Sigmoid colon (tissue), 7 donors: ENCODE measurements at places on chromosomes 3 and 15. TPM values are rescaled to one million over a fixed set of nuclear protein-coding genes. Genes with fewer than 3 reads are reported as not detected.

- no peak for DNase-seq
Observed at GRCh38 chr3:31476209-31476608, 56.5 kb upstream of the STT3B start.

ILDR1 gene
- polyA plus RNA-seq, result 4.8 TPM

DNA sequence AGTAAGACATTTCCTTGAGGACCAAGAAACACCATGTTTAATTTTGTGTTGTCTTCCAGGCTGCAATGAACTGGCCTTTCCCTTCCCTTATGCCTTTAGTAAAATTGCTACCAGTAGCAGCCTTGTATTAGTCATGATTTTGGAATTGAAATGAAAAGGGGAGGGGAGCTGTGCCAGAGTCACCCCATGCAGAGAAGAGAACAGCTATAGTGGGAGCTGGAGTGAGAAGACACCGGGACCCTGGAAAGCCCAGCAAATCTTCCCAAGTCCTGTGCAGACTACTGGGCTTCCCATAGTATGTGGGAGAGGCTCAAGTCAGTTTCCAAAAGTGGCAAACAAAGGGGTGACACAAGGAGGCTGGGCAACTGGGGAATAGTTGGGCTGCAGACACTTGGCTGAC is 178.5 kb downstream of the NR1D2 start:
- no peak for DNase-seq

GRCh38 chr3:39910826-39911464 is 101.5 kb downstream of the MYRIP start:
- DNase-seq, result no peak

CTNNB1 gene
- 189 TPM for polyA plus RNA-seq

DNA sequence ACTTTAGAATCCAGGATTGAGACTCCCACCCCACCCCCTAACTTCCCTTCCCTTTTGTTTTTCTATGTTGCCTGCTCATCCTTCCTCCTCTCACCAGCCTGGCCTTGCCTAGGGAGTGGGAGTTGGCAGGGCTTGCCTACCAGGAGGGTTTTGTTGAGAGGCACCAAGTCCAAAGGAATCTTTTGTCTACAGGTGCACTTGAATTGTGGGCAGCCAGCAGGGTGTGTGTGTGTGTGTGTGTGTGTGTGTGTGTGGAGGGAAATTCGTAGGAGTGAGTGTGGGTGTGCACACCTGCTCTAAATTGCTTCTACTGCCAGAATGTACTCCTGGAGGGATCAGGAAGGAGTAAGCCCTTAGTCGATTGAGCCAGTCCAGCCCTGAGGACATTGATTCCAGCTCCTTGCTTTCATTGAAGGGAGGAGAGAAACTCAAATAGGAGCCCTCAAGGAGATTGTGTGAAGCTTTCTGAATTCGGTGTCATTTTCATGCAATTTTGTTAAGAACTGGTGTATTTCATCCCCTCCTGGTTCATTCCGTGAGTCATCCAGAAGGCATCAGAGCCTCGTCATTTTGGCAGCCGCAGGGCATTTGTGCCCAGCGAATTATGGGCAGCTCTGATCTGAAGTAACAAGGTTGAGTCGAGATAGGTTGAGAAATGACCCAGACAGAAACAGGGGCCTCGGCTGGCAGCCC is 112.1 kb downstream of the SLCO3A1 start:
- DNase-seq, result no peak

SLC2A2 gene
- not detected for polyA plus RNA-seq

- DNase-seq, result no peak
Observed at GRCh38 chr3:117439812-117440211, 730.2 kb downstream of the TUSC7 start.

GRCh38 chr3:134426660-134427181 is 52.5 kb upstream of the AMOTL2 start:
- DNase-seq, result no peak

DNA sequence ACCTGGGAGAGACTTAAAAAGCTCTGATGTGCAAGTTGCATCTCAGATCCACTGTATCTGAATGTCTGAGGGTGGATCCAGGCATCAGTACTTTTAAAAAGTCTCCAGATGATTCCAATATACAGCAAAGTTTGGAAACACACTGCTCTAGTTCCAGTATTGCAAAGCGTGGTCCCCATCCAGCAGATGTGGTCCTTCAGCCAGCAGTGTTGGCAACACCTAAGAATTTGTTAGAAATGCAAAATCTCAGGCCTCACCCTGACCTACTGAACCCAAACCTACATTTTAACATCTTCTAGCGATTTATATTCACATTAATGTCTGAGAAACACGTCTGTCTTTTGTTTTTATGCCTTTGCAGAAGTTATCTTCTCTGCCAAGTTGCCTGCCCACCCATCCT is 32.2 kb upstream of the SGO1 start:
- no peak for DNase-seq

GOLGA6L4 gene
- polyA plus RNA-seq, result 0.69 TPM

DNA sequence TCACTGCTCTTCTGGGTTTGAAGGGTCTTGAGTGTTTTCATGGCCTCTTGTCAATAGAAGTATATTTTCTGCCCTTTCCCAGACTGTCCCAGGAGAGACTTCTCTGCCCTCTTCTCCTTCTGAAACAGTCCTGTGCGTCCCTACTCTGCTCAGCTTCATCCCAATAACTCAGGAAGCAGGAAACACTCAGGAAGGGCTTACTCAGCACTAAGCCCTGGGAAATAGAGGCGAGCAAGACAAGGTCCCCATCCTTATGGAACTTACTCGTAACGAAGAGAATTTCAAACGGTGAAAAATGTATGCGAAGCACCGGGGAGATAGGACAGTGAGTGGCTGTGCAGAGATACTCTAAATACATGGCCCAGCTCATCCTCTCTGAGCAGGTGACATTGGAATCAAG is 52.8 kb upstream of the TFRC start:
- no peak for DNase-seq

- DNase-seq, result no peak
Observed at GRCh38 chr3:30162579-30162978, 443.8 kb upstream of the TGFBR2 start.

IL5RA gene
- polyA plus RNA-seq, result 0.06 TPM

DNA sequence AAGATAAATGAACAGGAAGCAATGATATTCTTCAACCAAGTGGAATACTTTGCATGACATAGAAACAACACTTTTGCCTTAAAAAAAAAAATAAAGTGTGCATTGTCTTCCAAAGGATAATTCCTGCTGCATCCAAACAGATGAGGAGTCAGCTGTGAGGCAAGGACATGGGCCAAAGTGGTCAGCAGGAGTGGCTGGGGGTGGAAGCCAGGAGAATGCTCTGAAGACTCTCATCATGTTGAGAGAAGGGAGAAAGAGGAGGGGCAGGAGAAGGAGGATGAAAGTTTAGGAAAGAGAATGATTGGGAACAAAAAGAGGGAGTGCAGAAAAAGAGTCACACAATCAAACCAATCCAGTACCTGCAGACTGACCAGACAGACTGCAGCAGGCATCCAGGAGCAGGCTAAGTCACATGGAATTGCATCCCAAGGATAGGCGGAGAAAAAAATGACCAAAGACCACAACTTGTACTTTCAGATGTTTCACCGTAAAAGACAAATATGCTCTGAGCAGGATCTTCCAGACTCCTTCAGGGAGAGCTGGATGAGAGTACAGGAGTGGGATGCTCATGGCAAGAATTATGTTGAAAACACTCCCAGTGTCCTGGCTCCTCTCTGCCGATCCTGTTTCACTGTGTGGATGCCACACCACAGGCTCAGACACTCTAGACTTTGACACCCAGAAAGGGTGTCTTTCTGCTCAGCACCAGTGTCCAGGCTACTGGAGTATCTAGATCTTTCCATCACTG is 11.9 kb downstream of the ABI3BP start:
- no peak for DNase-seq

GRCh38 chr3:45944830-45945620 is 1.8 kb downstream of the CXCR6 start:
- peak; percentile 43 for DNase-seq

HDC gene
- polyA plus RNA-seq, result 2.4 TPM

DNA sequence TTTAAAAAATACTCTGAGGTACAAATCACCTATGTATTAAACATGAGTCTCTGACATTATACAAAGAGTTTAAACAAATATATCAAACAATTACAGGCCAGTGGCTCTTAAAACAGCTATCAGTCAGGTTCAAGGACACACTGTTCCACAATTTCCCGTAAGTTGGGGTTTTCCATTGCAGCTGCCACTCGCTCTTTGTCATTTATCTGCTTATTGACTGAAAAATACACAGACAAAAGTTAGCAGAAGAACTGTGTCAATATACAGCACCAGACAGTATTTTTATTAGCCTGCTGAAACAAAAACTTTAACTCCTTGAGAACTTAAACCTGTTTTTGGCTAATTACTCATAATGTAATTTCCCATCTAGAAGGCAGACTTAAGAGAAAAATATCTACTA is 20.8 kb downstream of the CIAO2A start:
- DNase-seq, result no peak

- DNase-seq, result no peak
Observed at GRCh38 chr3:130854208-130854864, 39.5 kb upstream of the ATP2C1 start.

GRCh38 chr3:150450916-150451315 is 42.8 kb downstream of the TSC22D2 start:
- no peak for DNase-seq

- DNase-seq, result no peak
Observed at GRCh38 chr3:49733551-49733950, 9.8 kb upstream of the GMPPB start.

GRCh38 chr3:194871143-194871863 is 185.6 kb downstream of the FAM43A start:
- DNase-seq, result no peak

GRCh38 chr3:187360596-187360995 is 7.6 kb upstream of the RTP4 start:
- DNase-seq, result no peak

DNA sequence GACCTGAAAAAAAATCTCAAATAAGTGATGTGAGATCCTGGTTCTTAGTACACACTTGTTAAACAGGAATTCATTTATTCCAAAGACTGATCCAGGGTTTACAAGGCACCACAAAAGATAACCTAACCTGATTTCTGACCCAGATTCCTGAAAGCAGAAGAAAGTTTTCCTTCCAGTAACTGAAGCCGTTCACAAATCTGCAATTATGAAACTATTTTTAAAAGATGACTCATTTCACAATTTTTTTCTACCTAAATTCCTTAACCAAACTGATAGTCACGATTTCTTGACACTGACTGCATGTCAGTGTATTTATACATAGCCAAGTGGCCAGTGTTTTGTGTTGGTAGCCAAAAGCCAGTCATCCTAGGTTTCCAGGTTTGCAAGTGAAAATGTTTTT is 17.1 kb downstream of the SLC9A9 start:
- no peak for DNase-seq

NME9 gene
- 0.23 TPM for polyA plus RNA-seq

DNA sequence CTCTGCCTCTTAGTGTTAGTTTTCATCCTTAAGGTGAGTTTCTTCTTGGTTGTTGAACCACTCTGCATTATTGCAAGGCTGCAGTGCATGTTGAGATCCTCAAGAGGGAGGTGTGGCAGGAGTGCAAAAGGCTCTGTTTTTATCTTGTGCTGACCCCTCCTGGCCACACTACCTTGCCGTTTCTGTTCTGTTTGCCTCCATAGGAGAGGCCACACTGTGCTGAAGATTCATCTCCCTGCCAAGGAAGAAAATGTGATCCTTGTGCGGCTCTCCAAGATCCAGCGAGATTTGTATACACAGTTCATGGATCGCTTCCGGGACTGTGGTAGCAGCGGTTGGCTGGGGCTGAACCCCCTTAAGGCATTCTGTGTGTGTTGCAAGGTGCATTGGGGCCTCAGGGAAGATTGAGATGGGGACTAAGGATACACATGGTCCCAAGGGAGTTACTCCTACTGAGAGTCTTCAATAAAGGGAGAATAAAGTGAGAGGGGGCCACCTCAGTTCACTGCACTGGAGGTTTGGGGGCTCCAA is 33.0 kb upstream of the TEX264 start:
- no peak for DNase-seq

DNA sequence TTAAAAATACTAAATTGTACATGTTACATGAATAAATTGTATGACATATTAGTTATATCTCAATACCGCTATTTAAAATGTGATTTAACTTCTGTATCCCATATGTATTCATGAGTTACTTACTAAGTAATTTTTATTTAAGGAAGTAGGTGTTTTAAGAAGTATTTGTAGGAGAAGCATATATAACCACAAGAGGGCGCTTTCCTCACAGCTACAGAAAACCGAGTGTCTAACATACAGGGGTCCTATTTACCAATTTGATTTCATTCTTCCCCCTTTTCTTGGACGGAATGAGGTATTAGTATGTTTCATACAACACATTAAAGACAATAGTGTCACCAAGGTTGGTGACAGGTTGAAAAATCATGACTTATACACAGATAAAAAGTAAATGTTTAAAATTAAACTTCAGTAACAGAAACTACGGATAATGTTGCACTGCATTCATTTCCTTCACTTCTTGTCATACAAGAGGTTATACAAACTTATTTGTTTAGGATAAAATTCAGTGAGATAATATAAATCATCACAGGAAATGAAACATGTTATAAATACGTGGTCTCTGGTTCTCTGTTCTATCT is 253.6 kb downstream of the MAGI1 start:
- no peak for DNase-seq

DNA sequence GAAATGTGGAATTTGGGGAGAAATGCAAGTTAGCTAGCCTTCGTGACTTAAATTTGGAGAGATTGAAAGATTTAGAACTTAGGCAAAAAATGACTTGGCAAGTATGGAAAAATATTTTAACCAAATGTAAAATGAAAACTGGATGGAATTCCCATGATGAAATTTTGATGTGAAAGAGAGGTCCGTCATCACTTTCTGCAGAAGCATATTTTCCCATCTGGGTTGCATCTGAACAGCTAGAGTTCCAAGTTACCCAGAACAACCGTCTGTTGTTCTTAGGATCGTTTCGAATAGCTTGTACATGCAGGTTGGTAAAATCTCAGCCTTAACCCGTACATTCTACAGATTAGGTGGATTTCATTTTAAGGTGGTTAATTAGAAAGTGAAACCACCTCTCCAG is 136.3 kb downstream of the GHSR start:
- DNase-seq, result no peak

GRCh38 chr3:182710557-182711157 is 82.6 kb upstream of the ATP11B start:
- DNase-seq, result no peak
